ENCODE measurements at places on chromosomes 12 and 14.
A peak's percentile ranks its signal among the peaks of the same experiment; 100 is the strongest.

DNA sequence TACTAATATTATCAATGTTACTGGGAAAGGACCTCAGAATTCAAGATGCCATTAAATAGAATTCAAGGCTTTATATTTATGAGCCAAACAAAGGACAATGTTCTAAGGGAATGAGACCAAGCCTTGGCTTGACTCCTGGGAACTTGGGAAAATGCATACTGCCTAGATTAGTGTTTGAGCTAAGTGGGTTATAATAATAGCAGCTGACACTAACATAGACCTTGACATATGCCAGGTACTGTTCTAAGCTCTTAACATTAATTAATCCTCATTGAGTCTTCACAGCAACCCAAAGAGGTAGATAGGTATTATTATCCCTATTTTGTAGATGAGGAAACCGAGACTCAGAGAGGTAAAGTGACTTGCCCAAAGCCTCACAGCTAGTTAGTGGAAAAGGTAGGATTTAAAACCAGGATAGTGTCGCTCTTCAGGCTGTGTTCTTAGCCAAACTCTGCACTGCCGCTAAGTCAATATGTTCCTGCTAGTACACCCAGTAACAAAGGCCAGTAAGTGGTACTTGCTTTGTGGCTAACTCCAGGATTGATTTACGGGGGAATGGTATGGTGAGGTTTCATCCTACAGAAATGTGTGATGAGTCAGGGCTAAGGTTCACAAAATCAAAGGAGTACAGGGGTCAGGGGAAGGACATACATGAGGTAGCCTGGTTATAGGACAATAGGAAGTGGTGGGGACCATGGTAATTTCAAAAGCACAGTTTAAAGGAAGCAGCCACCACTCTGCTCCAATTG is 35.8 kb upstream of the PRKAB1 start:
- no peak for DNase-seq

GRCh38 chr12:83573671-83574070 is 887.0 kb downstream of the TMTC2 start:
- DNase-seq = no peak

DNA sequence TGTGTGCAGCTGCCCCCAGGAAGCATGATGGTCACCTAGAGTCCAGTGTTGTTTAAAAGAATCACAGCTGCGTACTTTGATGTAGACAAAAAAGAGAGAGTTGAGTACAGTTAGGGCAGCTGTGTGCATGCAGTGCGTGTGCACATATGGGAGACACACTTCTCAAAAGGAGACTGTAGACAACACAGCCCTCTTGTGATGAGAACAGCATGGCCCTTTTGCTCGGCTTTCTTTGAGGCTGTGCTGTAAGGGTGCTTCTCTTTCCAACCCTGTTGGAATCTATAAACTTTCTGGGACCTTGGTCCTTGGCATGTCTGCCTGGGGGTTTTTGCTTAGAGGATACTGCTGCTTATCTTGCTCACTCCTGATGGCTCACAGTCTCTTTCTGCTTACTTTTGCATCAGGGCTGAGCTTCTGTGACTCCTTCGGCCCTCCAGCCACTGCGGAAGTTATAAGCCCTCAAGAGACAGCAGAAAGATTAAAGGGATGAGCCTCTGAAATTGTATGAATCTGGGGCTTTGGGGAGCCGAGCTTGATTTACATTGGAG is 102.9 kb downstream of the DYRK2 start:
- DNase-seq = no peak

GRCh38 chr12:126617312-126617711 is 1552.1 kb downstream of the AACS start:
- no peak for DNase-seq

DNA sequence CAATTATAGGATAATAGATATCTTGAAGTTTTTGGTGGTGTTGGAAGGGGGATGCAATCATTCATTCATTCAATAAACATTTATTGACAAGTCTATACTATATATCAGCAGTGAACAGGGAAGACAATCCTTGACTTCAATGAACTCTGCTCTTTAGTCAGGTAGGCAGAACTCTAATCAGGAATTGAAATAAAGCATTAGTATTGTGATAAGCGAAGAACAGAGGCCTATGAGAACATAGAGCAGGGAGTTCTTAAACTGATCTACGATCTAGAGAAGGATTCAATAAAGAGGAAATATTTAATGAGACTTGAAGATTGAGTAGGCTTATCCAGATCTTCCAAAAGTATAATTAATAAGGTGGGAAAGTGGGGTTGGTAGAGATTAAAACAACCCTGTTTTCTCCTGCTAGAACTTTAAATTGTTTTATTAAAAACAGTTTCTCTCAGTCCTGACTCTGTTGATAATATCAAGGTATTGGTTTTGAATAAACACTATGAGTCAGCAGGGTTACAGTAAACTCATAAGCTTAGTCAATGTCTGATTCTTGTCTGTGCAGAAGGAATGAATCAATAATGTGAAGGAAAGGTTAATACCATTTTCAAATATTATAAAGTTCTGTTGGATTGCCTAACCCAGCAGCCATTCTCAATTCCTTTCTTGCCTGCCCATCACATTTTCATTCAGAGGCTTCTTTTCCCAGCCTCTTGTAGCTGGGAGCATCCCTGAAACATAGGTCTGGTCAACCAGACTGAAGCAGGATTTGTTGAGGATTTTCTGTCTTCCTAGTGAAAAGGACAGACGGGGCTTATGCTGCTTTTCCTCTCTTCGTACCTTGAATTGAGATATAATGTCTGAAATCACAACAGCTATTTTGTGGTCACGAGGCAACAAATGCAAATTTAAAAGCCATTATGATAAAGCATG is 38.9 kb upstream of the KTN1 start:
- DNase-seq = no peak

GRCh38 chr14:55070981-55071411 is 19.5 kb downstream of the MAPK1IP1L start:
- DNase-seq = no peak

DNA sequence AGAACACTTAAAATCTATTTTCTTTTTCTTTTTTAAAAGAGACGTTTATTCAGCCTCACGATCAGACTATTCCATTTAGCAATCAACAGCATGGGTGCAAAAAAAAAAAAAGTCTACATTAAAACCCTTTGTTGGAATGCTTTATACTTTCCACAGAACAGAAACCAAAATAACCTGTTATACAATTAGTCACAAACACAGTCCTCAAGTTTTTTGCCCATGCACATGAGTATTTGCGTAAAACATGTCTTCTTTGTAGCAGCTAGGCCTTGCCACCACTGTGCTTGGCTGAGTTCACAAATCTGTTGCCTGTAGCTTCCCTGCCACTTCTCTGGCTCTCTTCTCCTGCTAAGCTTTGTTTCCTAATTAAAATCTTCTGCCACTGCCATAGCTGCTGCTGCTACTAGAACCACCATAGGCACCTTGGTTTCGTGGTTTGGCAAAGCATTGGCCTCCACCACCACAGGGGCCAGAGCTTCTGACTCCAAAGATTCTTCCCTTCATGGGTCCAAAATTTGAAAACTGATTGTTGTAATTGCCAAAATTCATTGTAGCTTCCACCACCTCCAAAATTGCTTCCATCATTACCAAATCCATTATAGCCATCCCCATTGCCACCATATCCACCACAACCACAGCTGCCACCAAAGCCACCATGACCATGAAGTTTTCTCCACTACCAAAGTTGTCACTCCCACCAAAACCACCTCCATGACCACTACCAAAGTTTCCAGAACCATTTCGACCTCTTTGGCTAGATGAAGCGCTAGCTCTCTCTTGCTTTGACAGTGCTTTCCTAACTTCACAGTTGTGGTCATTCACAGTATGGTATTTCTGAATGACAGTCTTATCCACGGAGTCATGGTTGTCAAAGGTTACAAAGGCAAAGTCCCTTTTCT is 38.1 kb downstream of the KLRG1 start:
- no peak for DNase-seq

DNA sequence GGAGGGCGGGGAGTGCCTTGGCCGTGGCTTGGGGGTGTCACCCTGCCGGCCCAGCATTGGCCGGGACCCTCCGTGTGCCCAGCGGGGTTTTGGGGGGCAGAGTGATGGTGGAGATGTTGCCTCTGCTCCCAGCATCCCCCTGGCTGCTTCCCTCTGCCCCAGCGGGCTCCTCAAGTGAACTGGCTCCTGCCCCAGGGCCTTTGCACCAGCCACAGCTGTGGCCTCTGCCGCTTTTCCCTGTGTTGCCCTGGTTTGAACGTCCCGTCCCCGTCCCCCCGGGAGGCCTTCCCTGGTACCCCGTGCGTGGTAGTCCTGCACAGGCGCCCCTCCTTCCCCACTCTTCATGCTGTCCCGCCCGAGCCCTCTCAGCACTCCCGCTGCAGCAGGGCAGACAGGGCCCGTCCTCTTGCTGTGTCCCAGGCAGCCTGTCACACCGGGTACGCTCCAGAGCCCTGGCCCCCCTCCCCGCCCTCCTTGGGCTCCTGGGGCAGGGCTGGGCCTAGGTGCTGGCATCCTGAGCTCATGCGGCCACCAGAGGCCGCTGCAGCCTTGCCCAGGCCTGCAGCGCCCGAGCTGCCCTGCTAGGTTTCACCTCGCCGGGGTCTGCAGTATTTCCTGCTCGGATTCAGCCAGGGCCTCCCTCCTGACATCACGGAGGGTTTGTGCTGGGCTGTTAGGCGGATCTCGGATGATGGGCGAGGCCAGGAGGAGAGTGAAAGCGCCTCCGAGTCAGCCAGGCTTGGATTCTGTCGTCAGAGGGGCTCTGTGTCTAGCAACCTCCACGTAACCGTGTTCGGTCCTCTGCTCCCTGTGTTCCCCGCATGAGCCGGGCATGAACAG is 9.5 kb downstream of the NOC4L start:
- peak; percentile 69 for DNase-seq

DNA sequence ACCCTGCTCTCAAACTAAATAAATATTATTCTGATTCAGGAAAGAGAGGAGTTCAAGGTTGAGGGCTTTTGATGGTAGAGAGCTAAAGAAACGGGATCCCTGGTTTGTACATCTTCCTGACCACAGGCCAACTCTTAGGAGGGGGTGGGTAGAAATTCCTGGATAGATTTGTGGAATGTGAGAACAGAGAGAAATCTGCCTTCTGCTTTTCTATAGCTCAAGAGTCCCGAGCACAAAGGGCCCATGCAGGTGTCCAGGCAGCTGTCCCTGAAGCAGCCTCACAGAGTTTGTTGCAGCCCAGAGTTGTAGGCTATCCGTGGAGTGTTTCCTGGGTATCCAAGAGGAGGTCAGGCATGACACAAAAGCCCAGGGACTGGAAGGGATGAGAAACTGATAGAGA is 198.6 kb downstream of the BCAT1 start:
- DNase-seq = no peak

DNA sequence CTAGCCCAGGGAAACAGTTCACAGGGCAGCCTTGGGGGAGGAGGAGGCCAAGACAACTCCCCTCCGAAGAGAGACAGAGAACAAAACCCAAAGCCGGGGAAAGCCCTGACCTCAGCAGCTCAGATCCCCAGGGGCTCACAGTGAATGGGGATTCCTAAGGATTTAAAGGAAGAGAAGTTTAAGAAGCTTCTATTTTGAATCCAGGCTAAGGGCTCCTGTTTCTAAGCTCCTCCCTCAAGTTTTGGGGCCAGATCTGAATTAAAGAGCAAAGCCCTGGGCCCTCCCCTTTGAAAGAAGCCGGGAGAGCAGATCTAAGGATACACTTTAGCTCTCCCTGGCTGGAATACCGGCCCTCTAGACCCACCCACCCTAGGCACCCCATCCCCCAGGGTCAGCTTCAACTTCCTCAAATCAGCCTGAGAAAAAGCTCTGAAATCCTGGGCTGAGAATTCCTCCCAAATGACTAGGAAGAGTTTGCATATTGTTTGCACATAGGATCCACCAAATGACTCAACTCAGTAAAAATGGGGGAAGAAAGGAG is 3.9 kb downstream of the KDM2B start:
- no peak for DNase-seq

- peak; percentile 45 for DNase-seq
These were observed 12.4 kb downstream of the COPZ1 start for GRCh38 chr12:54337280-54337842.

- DNase-seq = no peak
These were observed 371 bp downstream of the CHD8 start for GRCh38 chr14:21455592-21455911.

GRCh38 chr12:124489220-124489619 is 78.2 kb downstream of the NCOR2 start:
- no peak for DNase-seq

- DNase-seq = peak; percentile 49
These were observed 15.1 kb downstream of the AVIL start for GRCh38 chr12:57803319-57803893.

DNA sequence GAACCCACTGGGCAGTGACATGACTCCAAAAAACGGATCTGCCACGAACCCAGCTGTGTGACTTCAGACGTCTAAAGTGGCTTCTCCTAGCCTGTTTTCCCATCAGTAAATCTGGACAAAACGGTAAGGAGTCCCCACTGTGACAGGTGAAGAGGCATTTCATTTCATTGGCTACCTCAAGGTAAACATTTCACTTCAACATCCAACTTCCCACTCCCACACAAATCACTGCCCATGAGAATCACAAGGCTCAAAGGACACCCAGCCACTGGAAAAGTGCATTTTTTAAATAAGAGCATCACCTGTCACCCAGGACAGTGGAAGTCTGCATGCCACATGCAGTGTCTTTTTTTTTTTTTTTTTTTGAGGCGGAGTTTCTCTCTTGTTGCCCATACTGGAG is 27.9 kb downstream of the HSP90AA1 start:
- DNase-seq = no peak

GRCh38 chr12:108827941-108828340 is 29.4 kb downstream of the SSH1 start:
- no peak for DNase-seq

GRCh38 chr14:38868399-38869290 is 234.4 kb downstream of the SEC23A start:
- DNase-seq = no peak

DNA sequence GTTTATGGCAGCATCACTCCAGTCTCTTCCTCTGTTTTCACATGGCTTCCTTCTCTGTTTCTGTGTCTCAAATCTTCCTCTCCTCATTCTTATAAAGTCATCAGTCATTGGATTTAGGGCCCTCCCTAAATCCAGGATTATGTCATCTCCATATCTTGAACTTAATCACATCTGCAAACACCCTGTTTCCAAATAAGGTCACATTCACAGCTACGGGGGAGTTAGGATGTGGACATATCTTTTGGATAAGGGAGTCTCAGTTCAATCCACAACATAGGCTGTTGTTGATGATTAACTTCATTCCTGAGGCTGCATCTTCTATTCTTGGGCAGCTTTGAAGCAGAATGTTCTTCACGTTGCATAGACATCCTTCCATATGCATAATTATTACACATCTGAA is 40.3 kb upstream of the NTF3 start:
- DNase-seq = no peak

- DNase-seq = no peak
These were observed 242.1 kb downstream of the ADGRD1 start for GRCh38 chr12:131195796-131196195.

DNA sequence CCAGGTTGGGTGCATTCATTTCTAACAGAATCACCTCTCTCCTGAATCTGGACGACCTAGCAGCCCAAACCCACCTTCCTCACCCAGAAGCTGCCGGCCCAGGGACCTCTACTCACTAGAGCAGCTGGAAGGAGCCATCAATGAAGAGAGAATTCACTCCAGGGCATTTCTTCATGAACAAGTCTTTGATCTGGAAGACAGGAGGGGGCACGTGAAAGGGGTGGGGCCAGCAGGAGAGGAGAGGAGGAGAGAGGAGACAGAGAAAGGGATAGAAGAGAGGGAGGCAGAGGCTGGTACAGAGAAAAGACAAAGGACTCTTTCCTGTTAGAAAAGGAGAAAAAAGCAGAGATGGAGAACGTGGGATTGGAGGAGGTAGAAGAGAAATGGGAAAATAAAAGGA is 39.8 kb downstream of the TRPV4 start:
- DNase-seq = no peak

All from Ammon's horn (tissue), 1 donor.